ENCODE measurements at places on chromosomes 7 and 10. TPM values are rescaled to one million over a fixed set of nuclear protein-coding genes. Genes with fewer than 3 reads are reported as not detected.

ACTR1A gene
- total RNA-seq, result 88.0 TPM

TMEM229A gene
- total RNA-seq, result 0.75 TPM

GRM3 gene
- 3.4 TPM for total RNA-seq

PLEKHS1 gene
- total RNA-seq, result not detected

RBP4 gene
- total RNA-seq, result 0.31 TPM

- no peak for DNase-seq
- H3K27me3 ChIP-seq, result no peaks in the 10 kb centered on the region
- H3K4me1 ChIP-seq, result no peaks in the 10 kb centered on the region
- H3K4me3 ChIP-seq, result no peak overlapping the region
- no peak overlapping the region for H3K27ac ChIP-seq
Observed at GRCh38 chr7:82699773-82700186, 256.2 kb upstream of the CACNA2D1 start.

Data from H1 (cell line).